ENCODE measurements at places on chromosomes 5 and 9.

DNA sequence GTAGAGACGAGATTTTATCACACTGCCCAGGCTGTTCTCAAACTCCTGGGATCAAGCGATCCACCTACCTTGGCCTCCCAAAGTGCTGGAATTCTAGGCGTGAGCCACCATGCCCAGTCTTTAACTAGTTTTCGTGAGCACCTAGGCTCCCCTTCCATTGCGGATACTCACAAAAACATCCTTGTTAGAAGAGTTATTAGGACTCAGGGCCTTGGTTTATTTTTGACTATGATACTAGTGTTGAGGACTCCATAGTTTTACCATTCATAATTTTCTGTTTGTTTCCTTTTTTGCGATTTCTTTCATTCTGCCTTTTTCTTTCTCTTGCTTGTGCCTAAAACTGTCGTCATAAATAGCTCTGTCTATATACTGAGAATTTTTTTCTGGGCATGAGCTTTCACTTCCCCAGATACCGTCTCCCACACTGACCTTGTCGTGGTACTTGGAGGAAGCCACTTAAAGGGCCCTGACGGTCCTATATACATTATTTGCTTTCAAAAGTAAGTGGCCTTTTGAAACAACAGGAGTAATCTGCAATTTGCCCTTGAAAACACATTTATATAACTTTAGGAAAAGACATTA, 5.2 kb downstream of the F2R start:
- no peak for DNase-seq

DNA sequence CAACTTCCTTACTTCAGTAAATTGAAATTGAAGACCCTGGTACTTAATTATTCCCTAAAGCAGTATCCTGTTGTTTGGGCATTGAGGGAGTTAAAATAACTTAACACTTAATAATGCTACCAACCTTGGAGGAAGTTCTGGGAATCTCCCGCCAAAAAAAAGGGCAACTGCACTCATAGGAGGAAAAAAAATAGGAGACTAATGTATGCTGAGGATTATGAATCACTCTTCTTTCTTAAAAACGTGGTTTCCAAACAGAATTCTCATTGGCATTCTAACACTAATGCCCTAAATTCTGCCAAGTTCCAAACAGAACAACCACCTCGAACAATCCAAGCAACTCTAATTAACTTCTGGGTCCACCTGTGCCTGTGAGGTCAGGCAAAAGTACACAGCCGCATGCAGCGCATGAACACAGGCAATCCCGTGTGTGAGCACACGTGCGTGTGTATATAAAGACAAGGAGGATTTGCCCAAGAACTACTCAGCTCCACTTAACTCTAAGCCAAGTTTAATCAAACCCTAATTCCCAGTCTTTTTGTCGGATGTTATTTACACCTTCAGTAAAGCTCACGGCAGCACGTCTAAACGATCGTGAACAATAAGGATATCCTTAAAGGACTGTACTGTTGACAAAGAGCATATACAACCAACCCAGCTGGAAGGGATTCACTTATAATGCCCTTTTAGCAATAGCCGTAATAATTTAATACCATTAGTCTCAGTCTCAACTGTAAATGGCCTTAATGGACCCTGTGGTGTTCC, 78.4 kb downstream of the EBF1 start:
- DNase-seq, result no peak

DNA sequence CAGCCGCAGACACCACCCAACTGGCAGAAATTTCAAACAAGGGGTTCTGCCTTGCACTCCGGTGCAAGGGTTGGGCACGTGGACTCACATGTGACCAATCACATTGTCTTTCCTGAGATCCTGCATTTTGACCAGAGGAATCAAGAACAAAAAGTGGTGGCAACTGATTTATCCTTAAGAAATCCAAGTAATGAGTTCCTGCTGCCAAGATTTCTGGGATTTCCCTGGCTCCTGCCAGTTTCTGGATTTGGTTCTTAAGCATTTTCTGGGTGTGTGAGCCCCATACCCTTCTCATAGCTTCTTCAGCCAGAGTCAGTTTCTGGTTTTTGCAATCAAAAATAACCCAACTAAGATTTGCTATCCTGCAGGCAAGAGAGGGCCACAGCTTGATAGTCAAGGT, 17.4 kb upstream of the KCNIP1 start:
- no peak for DNase-seq

- no peak for DNase-seq
These were observed 81.5 kb downstream of the WNK2 start for GRCh38 chr9:93265301-93265971.

DNA sequence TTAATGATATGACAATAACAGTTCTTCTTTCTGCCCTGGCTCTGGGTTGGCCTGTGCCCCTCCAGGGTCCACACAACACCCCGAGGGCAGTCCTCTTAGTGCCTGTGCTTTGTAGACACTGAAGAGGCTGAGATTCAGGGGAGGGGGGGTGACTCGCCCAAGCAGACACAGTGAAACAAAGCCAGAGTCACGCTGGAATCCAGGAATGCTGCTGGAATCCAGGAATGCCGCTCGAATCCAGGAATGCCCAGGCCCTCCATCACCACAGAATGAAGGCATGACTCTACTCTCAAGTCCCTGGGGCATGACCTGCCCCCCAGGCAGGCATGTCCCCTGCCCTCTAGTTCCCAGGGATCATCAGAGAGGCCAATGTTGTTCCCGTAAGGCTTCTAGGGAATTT, 73.1 kb downstream of the LRSAM1 start:
- no peak for DNase-seq

DNA sequence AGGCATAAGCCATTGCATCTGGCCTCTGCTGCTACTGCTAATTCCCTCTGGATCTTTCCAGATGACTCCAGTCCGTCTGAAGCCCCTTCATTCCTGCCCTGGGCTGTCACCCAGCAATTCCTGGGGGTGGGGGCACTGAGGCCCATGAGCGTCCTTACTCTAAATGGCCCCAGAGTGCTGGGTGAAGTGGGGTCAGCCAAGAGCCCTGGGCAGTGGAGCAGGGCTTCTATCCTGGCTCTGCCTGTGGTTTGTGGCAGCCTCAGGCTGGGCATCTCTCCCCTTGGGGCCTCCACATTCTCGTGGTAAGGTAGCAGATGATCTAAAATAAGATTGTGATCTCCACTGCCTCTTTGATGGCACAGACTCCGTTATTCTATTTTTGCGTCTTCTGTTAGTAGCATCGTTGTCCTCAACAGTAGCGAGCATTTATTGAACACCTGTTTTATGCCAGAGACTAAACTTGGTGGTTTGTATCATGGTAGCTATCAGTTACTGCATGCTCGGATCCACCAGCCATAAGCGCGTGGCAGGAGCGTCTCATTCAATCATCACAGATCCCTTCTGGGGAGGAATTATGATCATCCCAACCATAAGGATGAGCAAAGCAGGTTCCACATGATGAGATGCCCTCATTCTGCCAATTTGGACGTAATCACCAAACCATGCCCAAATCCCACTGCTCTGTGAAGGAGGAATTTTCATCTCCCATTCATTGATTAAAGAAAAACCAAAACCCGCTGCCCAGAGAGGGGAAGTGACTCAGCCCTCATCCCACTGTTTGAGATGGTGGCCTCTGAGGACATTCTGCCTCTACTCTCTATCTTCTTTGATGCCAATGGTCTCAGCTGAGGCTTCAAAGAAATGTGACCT, 21.9 kb upstream of the DUSP1 start:
- DNase-seq, result no peak

- no peak for DNase-seq
These were observed 4.9 kb upstream of the PDGFRB start for GRCh38 chr5:150160448-150161081.

- DNase-seq, result no peak
These were observed 129.2 kb downstream of the HSD17B3 start for GRCh38 chr9:96172797-96173196.

GRCh38 chr5:61290791-61291210, 41.3 kb upstream of the ZSWIM6 start:
- DNase-seq, result peak; percentile 48

- no peak for DNase-seq
These were observed 157.1 kb downstream of the SLCO4C1 start for GRCh38 chr5:102139029-102139428.

DNA sequence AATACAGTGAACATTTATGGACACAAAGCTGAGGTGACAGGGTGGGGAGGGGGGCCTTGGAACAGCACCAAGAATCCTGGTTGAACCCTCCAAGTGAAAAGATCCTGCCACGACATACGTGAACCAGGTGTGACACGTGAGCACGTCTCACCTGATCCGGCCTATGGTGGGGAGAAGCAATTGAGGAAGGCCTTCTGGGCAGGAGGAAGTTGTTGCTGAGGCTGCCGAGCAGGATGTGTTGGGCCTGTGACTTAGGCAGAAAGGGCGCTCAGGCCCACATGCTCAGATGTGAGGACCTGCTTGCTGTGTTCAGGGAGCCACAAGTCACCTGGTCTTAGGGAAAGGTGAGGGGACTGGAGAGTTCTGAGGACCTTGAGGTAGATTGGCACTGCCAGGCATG, 2.5 kb upstream of the MAPK9 start:
- no peak for DNase-seq

- no peak for DNase-seq
These were observed 18.6 kb downstream of the SEC16A start for GRCh38 chr9:136464241-136464640.

GRCh38 chr5:141512390-141512910, 23.6 kb downstream of the PCDHGC5 start:
- DNase-seq, result peak; percentile 71

- DNase-seq, result no peak
These were observed 107.2 kb downstream of the UBE2R2 start for GRCh38 chr9:33923998-33924701.

GRCh38 chr5:134594336-134594735, 38.3 kb downstream of the SAR1B start:
- no peak for DNase-seq

DNA sequence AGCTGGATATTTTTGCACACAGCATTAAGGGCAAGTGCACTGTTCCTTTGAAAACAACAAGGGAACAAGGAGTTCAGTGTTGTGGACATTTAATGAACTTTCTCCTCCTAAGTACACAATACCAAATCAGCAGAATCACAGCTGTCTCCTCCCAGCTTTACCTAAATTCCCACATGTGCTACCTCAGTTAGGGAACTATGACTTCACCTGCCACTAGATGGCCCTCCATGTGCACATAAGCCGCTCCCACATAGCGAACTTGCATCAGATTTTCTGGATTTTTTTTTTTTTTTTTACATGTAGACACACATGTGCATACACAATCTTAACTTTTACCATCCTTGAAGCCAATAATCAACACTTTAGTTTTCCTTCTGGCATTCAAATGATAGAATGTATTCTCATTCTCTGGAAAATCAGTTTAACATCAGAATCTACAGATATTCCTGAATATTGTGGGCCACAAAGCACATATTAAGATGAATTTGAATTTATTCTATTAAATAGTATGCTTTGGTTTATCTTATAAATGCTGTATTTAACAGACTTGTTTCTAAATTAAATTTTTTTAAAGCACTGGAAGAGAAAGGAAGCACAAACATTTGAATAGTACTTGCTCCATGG, 123.6 kb downstream of the PALM2AKAP2 start:
- DNase-seq, result peak; percentile 89

GRCh38 chr9:75200892-75201470, 112.7 kb downstream of the OSTF1 start:
- peak; percentile 74 for DNase-seq

DNA sequence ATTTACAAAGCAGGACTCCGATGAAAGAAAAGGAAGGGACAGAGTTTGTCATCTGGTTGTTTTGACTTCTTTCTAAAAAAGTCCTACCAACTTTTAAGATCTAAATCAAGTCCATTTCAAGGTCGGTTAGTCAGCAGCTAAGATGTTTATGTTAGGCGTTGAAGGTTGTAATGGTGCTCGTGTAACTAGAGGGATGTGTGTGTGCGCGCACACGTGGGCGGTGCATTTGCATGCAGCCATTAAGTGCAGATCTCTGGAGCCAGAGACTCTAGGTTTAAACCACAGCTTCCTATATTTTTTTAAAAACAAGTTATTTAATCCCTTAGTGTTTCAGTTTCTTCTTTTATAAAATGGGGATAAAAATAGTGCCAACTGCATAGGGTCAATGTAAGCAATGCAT, 77.0 kb upstream of the SMIM32 start:
- DNase-seq, result no peak

GRCh38 chr9:116465576-116466270, 221.4 kb upstream of the TRIM32 start:
- DNase-seq, result no peak

DNA sequence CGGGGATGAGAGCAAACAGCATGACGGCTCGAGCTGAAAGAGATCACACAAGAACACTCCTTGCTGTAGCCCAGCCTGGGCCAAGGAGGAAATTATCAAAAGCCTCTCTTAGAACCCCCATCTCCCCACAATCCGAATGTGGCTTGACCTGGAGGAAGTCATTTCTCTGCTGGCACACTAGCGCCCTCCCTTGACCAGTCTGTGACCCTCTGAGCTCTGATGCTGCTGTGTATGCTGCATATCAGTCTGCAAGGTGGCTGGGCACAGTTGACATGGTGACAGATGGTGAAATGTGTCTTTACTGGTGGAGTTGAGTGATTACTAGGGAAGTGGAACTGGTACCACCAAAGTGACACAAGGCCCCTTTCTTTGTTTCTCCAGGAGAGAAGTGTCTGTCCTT, 3.3 kb downstream of the SLC46A2 start:
- DNase-seq, result no peak

GRCh38 chr9:100449420-100449819, 22.5 kb downstream of the MSANTD3 start:
- no peak for DNase-seq

DNA sequence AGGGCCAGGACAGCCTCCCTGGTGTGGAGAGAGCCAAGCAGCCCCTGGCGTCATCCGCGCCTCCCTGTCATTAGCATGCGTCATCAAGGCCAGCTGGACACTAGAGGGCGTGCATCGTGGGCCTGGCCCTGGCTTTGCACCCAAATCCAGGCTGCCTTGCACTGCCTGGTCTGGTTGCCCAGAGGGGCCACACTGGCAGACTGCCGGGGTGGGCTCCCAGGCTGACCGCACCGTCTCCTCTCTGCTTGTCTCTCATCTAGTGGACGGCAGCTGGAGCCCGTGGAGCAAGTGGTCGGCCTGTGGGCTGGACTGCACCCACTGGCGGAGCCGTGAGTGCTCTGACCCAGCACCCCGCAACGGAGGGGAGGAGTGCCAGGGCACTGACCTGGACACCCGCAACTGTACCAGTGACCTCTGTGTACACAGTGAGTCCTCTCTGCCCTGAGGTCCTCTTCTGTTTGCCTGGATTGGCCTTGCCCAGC, 29.0 kb downstream of the HK3 start:
- peak; percentile 70 for DNase-seq

DNA sequence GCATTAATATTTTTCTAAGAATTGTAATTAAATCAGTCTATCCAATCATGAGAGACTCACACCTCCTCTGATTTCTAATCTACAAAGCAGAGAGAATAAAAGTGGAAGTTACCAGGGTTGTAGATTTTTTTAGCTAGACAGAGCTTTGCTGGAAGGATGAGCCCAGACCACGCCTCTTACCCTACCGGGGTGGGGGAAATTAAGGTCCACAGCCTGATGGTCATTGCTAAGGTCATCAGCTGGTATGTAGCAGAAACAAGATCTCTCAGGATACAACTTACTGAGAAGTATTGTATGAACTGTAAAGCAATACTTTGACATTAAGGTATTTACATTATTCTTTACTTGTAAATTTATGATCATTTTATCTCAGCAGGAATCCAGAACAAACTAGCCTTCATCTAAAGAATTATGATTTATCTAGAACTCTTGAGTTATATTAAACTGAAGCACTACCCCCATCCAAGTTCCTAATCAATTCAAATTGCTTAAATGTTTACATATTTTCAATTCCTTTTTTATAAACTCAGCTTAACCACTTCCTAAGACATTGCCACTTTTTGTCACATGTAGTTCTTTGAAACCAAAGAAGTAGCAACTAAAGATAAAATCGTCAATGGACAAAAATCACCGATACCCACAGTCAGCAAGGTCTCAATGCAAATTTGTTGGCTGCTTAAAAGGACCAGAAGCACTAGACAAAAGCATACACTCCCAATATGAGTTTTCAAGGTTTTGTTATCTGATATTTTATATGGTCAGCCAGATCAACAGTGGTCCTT, 225.8 kb upstream of the DAPK1 start:
- no peak for DNase-seq
